ENCODE measurements at places on chromosomes 16 and 17. TPM values are rescaled to one million over a fixed set of nuclear protein-coding genes. Genes with fewer than 3 reads are reported as not detected.

CEP95 gene
- total RNA-seq: 74.4 TPM

DNA sequence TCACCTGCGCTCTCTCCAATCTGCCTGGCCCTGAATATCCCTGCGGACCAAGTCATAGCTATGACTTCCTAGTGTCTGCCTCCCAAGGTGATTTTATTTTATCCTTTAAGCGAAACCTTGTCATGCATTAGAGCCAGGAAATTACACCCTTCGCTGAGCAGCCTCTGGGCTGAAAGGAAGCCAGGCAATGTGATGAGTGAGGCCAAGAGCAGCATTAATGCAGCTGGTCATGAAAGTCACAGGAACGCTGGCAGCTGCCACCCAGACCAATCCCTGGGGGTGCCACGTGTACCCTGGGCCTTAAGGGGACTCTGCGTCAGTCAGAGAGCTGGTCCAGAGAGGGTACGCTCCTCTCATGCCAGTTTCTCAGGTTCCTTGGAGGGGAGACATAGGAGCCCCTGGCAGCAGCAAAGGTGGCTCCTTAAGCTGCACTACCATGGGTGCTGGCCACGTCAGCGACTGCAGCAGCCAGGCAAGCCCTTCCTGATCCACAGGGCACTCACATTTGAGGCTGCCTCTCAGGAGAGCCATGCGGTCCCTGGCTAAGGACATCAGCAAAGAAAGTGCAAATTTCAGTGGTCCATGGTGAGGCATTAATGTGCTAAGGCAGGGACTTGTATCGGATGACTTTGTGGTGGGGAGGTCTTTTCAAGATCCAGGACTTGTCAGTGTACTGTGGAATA lies 42.7 kb upstream of the WSCD1 start:
- DNase-seq: no peak

ABCC11 gene
- 5.4 TPM for total RNA-seq

DNA sequence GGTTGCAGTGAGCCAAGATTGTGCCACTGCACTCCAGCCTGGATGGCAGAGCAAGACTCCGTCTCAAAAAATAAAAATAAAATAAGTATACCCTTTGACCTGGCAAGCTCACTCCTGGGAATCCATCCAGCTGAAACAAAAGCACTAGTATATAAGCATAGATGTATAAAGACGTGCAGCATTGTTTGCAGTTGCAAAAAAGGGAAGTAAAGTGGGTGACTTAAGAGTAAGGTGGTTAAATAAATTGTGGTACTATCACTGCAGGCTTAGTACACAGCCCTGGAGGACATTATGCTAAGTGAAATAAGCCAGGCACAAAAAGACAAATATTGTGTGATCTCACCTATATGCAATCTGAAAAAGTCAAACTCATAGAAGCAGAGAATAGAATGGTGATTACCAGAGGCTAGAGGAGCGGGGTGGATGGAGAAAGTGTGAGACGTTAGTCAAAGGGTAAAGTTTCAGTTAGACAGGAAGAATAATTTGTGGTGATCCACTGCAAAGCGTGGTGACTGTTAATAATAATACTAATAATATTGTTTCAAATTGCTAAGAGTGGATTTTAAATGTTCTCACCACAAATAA lies 113.0 kb downstream of the MYO1D start:
- no peak for DNase-seq

DNA sequence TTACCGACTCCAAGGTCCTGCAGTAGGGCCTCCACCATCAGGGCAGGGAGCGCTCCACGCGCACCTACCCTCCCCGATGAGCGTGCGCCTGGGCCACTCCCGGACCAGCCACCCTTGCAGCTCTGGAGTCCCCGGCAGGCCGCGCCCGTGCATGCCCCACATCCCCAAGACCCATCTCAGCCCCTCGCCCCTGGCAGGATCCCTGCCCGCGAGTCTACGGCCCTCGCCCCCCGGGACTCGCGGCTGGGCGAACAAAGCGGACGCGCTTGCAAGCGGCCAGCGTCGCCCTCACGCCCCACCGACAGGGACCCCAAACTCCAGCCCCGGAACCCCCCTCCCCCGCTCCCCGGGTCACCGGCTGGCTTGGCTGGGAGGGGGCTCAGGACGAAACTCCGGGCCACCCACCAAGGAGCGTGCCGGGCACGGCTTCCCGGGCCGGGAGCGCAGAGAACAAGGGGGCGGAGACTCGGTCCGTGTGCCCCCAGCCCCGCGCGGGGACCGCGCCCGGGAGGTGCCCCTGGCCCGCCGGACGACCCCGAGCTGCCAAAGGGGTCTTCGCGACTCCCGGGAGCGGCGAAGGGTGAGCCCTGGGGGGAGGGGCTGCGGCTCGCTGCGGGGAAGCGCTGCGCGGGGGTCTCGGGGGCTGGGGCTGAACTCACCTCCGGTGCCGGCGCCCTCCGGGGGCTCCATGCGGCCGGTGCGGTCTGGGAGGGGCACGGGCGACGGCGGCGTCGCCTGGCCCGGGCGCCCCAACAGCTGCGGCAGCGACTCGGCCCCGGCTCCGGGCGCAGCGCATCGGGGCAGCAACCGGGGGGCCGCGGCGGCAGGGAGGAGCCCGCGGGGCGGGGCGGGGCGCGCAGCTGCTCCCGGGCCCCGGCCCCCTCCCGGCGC lies at the start of gene DBNDD1:
DBNDD1 (minus strand) TSS at position 805 of the 891 bp plus-strand sequence; CDS start at position 690, 115 bp downstream.
- DNase-seq: no peak

DNA sequence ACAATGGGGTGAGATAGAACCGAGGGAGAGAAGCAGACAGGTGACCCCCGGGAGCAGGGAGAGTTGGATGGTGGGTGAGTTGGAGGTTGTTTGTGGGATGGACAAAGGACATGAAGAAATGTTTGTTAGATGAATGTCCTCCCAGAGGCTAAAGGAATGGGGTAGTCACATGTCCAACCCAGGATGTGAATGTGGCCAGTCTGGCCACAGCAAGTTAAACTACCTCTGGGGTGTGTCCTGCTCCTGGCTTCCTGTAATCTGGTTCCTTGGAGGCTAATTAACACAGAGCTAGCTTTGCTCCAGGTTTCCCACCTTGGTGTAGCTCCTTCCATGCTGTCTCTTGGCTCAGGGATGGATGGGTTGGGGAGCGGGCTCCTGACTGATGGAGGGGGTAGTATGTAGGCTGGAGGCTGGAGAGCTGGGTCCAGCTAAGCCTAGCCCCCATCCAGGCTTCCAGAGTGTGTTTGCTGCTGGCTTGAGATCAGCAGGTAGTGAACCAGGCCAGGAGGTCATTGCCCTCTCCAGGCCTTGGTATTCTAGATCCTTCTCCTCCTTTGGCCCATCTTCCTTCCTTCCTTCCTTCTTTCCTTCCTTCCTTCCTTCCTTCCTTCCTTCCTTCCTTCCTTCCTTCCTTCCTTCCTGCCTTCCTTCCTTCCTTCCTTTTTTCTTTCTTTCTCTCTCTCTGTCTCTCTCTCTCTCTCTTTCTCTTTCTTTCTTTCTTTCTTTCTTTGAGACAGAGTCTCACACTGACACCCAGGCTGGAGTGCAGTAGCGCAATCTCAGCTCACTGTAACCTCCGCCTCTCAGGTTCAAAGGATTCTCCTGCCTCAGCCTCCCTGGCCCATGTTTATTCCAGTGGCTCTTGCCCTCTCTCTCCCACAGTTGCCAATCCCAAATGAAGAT lies 28.0 kb upstream of the UBE2G1 start:
- no peak for DNase-seq

- DNase-seq: no peak
Measured at GRCh38 chr17:27544350-27545131, 86.4 kb upstream of the LGALS9 start.

DNA sequence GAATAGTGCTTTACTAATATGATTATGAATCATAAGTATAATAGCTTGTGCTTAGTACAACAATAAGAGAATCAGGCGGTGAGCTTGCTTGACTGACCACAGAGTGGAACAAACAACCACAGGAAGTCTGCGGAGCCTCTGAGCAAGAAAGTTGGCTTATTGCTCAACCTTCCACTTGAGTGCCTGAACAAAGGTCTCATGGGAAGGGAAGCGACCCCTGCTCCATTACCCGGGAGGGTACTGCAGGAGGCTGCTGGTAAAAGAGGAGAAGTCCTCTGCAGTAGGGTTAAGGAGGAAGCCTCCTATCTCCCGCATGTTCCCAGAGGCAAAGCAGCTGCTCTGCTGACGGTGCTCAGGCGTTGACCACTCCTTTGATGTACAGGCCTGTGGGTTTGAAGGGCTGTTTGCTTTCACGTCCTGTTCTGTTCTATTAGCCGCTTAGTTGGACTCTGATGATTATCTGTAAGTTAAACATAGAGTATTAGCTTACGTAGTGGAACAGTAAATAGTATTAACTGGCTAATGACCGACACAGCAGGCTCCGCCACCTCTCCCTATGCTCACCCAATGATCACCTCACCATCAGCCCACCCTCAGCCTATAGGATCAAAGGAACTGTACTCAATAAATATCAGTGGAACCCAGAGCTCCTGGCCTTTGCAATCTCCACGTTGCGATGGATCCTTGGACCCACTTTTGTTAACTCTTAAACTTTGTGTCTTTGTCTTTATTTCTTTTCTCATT lies 17.5 kb downstream of the ALOX15B start:
- no peak for DNase-seq

SLC5A2 gene
- 0.44 TPM for total RNA-seq
